ENCODE measurements at places on chromosomes 12 and 14. TPM values are rescaled to one million over a fixed set of nuclear protein-coding genes. Genes with fewer than 3 reads are reported as not detected.

- DNase-seq, result no peak
These were observed 6.1 kb upstream of the NXPH4 start for GRCh38 chr12:57210461-57210860.

- DNase-seq, result no peak
These were observed 46.2 kb downstream of the DPF3 start for GRCh38 chr14:72847721-72848120.

DNA sequence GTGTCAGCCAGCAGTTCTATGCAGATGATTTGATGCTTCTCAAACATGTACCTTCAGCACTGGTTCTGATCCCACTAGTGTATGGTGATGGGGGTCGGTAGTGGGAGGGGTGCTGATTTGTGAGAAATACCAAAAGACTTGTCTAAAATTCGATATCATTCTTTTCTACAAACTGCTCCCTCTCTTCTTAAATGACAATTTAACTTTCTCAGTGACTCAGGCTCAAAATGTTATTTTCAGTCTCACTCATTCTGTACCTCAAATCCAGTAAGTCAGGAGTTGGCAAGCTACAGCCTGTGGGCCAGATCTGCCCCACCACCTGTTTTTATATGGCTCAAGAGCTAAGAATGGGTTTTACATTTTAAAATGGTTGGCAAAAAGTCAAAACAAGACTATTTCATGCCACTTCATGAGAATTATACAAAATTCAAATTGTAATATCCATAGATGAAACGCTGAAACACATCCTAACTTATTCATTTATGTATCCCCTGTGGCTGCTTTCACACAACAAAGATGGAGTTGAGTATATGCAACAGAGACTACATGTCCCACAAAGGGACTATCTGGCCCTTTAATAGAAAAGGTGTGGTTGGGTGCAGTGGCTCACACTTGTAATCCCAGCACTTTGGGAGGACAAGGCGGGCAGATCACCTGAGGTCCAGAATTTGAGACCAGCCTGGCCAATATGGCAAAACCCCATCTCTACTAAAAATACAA, 6.6 kb upstream of the NOP2 start:
- DNase-seq, result no peak

GRCh38 chr14:38567703-38568102, 311.8 kb upstream of the CLEC14A start:
- DNase-seq, result no peak

- DNase-seq, result no peak
These were observed 37.7 kb downstream of the YLPM1 start for GRCh38 chr14:74800780-74801179.

GRCh38 chr14:51534610-51535011, 117.1 kb upstream of the FRMD6 start:
- no peak for DNase-seq

CIROP gene
- not detected for total RNA-seq

All from fibroblast of the aortic adventitia (primary cell).